SHP77 treated with DMSO at 0.1 percent for 48 hours (cell line): ENCODE measurements at places on chromosomes 12 and 14.

- DNase-seq: no peak
Measured at GRCh38 chr14:38187528-38187927, 20.2 kb upstream of the SSTR1 start.

DNA sequence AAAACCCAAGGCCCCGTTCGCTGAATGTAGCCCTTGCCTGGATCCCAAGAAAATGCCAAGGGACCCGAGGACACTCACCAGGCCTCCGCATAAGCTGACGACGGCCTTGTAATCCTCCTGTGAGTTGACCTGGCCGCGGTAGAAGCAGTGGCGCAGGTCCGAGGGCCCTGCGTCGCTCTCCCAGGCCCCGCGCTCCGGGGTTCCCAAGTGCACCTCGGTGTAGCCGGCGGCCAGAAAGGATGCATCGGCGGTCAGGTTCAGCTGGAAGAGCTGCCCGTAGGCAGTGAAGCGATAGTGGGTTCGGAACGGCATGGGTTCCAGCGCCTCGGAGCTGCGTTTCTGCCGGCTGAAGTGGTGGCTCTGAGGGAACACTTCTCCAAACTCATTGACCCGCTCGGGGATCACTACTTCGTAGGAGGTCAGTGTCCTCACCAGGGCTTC is 1.2 kb downstream of the ADAMTS20 start:
- no peak for DNase-seq

DNA sequence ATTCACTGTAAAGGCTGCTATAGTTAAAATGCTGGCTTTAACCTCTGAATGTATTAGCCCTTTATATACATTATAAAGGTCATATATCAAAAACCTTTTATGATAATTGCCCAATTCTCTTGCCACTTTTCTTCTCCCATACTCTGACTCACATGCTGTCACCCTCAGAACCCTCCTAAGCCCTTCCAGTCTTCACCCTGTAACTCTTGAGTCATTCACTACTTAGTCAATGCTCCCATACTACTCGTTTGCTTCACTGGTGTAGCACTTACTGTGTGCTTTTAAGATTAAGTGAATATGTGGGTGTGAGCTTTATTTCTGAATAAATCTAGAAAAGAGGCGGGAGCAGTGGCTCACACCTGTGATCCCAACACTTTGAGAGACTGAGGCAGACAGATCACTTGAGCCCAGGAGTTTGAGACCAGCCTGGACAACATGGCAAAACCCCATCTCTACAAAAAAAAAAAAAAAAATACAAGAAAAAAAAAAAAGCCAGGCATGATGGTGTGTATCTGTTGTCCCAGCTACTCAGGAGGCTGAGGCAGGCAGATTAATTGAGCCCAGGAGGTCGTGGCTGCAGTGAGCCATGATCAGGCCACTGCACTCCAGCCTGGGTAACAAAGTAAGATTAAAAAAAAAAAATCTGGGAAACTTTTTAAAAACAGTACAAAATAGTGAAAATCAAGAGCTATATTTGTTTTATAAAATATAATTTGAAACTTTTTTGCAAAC is 37.6 kb downstream of the SPATA7 start:
- no peak for DNase-seq

- DNase-seq: no peak
Measured at GRCh38 chr14:73264885-73265720, 27.8 kb downstream of the PAPLN start.

- DNase-seq: peak; percentile 11
Measured at GRCh38 chr14:50957296-50957695, 13.0 kb upstream of the PYGL start.

DNA sequence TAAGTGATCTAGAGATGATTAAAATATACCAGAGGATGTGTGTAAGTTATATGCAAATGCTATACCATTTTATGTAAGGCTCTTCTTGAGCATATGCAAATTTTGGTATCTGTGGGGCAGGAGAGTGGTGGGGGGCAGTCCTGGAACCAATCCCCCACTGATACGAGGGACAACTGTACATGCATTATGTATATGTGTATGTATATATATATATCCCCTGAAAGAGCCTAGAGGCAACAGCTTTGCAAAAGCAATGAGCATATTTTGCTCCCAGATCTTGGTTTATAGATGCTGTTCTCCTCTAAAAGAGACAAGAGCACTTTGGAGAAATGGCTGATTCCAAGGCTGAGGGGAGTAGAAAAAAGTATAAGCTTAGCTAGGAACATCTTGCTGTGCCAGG is 12.4 kb upstream of the SLC25A3 start:
- DNase-seq: no peak

DNA sequence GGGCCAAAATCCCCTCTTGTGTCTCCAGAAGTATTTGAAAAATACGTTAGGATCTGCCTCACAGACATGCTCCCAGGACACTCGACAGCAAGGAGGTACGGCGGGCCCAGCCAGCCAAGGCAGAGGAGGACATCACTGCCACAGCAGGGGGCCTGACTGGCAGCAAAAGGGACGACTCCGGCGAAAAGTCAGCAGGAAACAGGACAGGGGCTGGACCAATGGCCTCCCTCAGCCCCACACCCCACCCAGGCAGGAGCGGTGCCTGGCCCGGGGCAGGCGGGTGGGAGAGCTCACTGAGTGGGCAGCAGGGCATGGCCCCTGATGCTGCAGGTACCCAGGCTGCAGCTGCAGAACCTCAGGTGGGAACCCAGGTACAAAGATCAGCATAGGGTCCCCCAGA is 17.8 kb downstream of the BRF1 start:
- DNase-seq: no peak

DNA sequence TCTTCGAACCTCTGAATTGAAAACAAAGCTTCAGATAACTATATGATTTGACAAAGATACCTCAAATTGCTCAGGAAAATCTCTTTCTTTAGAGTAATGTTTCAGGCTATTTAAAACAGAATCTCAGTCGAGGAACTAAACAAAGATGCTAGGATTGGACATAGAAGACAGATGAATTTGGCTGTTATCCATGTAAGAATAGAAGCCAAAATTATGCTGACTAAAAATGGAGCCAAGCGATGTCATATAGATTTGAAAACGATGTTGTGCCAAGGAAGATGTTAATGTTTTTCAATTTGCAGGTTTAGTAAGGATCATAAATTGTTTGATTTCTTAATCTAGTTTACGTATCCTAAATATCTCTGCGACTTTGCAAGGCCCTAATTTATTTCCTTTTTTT is 295.9 kb downstream of the FOXG1 start:
- DNase-seq: no peak

- no peak for DNase-seq
Measured at GRCh38 chr12:53425515-53426150, 2.0 kb downstream of the AMHR2 start.

- no peak for DNase-seq
Measured at GRCh38 chr12:6684609-6685008, 4.6 kb downstream of the ZNF384 start.
